ENCODE measurements at places on chromosomes 12 and 14.

DNA sequence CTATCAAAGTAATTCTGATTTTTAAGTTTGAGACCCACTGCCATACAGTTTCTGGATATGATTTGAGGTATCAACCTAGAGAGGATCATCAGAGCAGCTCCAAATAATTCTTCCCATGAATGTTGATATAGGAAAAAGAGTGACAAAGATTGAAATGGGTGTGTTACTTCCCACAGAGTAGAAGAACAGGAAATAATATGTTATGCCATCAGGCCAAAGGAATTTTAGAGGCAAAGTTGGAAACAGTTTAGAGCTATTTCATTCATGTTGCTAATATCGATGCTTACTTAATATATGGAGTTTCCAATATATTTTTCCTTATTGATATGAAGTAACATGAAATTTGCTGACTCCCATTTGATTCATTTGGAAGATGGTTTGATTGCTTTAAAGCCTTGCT, 8.9 kb upstream of the MSRB3 start:
- DNase-seq, result no peak

GRCh38 chr12:11595080-11595479, 54.4 kb upstream of the ETV6 start:
- DNase-seq, result no peak

DNA sequence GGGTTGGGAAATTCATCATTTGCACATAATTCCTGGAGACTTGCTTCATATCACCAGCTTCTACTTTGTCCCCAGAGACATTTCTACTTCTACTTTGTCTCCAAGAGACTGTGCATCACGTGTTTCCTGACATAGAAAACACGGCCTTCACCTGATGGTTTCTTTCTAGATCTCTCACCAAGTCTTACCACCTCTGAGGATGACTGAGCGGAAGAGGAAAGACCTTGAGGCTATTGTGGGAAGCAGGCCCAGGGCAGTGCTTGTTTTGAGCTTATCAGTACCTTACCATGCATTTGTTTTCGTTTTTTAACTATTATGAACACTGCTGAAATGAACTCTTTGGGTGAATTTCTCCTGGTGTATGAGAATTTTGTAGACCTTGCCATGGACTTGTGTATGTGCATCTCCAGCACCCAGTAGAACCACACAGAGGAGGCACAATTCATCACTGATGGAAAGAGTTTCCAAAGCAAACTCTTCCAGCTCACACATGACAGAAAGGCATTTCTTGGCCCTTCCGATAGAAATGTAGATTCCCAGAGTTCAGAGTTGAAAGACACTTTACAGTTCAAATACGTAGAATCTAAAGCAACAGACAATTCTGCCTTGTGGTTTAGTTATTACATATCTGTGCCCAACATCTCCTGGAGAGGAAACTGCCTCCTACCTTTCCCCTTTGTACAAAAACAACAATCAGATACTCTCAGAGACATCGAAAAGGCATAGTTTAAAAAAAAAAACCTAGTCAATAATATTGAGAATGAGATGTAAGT, 434.7 kb downstream of the FUT8 start:
- peak; percentile 30 for DNase-seq

GRCh38 chr14:47332939-47333338, 342.5 kb downstream of the MDGA2 start:
- no peak for DNase-seq

DNA sequence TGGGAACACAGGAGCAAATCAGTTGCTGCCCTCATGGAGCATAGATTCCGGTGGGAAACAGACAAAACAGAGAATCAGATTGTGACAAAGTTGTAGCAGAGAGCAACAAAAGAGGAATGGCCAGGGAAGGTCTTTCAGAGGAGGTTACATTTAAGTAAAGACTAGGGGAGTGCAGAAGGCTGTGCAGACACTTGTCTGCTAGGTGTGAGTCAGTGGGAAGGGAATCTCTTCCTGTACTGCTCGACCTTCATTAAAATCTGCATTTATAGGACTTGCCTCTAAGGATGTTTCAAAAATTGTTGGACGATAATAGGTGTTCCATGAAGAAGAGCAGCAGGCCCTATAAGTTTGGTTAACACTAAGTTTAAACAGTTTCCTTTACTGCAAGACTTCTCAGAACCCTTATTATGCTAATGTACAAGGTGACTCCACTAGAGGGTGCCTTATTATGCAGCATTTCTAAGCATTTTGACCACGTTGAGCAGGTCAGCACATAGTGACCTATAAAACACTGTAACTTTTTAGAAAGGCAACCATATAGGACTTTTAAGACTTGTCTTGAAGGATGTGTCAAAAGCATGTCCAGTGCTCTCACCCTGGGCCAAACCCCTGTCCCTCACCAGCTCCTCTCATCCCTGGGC, 91.8 kb upstream of the RIC8B start:
- DNase-seq, result no peak

DNA sequence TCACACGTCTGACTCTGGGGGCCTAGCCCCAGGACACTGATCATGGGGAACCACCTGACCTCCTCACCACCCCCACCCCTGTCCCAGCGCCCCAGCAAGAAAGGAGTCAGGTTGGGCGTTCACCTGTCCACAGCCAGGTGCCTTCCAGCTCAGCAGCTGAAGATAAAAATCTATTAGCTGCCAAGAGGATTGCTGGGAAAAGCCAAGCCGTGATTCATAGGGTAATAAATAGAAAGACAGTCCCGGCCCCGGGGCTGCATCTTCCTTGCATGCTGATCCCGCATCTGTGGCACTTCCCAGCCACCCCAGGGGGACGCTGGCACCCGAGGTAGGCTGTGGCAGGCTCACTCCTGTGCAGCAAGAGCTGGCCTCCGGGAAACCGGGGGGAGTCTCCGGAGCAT, 70.2 kb upstream of the NCOR2 start:
- DNase-seq, result no peak

DNA sequence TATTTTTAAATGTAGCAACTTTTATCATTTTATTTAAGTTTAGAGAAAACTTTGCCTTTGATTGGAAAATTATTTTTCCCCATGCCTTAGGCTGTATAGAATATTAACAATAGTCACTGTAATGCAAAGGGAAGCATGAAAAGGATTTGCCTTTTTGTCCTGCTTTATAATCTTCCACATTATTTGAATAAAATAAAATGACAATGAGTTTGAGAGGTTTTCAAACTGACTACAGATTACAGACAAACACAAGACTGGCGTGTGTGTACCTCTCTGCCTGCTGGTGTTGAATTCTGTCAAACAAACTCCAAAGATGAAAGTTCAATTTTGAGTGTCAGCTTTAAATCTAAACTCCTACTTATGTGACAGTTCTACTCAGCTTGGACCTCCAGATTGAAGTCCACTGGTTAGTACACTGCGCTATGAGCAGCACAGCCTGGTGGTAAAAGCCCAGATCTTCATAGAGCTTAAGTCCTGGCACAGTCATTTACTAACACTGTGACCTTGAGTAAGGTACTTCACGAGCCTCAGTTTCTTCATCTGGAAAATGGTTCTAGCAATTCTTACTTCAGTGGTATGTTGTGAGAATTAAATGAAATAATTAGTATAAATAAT, 98.3 kb upstream of the CPNE8 start:
- DNase-seq, result no peak

DNA sequence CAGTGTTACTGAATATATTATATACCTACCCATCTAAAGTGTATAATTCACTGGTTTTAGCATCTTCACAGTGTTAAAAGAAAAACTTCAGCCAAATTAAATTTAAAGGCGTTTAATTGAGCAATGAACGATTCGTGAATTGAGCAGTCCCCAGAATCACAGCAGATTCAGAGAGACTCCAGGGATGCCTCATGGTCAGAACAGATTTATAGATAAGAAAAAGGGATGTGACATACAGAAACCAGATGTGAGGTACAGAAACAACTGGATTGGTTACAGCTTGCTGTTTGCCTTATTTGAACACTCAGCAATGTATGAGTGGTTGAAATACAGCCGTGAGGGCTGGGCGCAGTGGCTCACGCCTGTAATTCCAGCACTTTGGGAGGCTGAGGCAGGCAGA, 84.6 kb downstream of the WNK1 start:
- DNase-seq, result no peak

GRCh38 chr14:76077340-76077739, 74.4 kb upstream of the GPATCH2L start:
- DNase-seq, result no peak

DNA sequence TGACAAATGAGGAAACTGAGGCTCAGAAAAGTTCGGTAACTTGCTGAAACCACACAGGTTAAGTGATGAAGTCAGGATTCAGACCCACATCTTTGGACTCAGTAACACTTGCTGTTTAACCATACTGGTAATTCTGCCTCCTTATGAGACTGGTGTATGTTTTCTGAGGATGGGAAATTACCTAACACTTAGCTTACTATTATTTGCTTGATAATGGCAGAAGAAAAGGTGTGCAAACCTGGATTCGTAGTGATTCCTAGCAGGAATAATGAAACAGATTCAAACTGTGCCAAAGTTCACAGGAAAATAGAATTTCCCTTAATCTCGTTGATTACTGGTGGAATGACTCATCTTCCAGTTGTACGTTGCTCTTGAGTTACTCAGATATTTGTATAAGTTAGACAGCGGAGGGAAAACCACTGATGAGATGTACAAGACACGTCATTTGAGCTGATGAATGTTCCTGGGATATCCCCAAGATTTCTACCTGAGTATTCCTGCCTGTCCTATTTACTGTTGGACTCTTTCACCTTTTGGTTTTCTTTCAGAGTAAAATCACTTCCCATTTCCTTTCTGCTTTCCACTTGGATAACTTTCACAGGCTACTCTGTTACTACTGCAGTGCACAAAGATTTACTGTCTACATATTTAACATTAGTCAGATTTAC, 37.5 kb downstream of the PRORP start:
- DNase-seq, result no peak

- no peak for DNase-seq
These were observed 316.8 kb downstream of the SNAPC1 start for GRCh38 chr14:62079038-62079437.

DNA sequence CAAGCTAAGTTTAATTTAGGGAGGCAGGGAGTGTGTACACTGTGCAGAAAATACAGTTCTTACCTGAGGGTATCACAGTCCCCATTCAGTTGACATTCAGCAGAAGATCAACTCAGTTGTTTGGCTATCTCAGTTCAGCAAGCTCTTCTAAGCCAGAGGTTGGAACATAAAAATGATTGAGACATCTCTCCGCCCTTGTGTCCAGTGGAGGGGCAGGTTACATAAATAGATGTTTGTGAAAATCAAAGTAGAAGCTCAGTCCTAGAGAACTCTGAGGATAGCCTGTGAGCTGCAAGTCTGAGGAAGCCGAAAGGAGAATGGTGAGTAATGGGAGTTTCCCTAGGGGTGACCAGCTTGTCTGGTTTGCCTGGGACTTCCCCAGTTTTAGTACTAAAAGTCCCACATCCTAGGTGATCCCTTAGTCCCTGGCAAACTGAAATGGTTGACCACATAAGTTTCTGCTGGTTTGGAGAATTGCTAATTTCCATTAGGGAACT, 251.4 kb upstream of the ATP2B1 start:
- DNase-seq, result no peak

- DNase-seq, result no peak
These were observed 58.8 kb upstream of the ISM2 start for GRCh38 chr14:77557391-77557790.

DNA sequence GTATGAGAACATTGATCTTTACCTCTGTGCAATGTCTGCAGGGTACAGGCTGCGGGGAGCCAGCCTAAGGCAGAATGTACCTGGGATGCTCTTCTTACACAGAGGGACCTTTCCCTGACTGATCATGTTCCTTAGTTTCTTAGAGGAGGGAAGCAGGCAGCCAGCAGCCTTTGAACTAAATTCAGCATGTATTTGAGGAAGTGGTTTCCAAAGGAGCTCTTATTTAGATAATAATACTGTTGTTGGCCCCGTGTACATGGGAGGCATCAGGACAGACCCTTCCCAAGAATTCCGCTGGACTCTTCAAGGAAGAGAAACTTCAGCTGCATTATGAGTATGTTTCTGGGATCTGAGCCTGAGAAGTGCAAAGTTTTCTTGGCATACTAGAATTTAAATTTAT, 98.8 kb downstream of the CCDC92 start:
- no peak for DNase-seq

GRCh38 chr12:77847060-77847541, 16.4 kb downstream of the NAV3 start:
- DNase-seq, result no peak

DNA sequence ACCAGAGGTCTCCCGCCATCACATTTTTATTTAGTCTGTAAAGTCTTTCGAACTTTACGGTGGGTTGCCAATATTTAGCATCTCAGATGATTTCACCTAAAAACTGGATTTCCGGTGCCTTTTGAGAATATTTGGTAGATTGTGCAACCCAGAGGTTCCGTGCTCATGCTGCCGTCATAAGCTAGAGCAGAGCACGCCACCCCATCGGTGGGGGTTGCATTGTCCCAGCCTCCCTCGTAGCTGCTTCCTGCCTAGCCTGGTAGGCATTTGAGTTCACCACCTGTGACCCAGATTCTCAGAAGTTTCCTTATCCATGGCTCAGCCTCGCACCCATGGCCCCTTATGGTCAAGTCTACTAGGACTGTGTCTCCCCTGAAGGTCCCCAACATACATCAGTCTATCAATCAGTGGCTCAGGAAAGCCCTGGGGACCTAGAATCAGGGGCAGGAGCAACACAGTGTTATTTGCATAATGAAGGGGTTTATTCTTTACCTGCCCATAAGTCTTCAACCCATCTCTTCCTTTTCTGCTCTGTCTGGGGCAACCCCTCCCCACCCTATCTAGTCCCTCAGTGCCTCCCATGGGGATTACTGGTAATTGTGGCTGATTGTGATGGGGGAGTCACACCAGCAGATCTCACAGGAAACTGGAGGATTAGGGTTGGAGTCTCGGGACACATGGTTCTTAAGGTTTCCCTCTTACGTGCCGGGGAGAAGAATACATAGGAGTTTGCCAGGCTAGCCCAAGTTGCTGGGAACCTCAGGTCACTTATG, 152.3 kb downstream of the PHETA1 start:
- DNase-seq, result no peak

GRCh38 chr14:97517566-97518234, 720.5 kb downstream of the VRK1 start:
- no peak for DNase-seq

DNA sequence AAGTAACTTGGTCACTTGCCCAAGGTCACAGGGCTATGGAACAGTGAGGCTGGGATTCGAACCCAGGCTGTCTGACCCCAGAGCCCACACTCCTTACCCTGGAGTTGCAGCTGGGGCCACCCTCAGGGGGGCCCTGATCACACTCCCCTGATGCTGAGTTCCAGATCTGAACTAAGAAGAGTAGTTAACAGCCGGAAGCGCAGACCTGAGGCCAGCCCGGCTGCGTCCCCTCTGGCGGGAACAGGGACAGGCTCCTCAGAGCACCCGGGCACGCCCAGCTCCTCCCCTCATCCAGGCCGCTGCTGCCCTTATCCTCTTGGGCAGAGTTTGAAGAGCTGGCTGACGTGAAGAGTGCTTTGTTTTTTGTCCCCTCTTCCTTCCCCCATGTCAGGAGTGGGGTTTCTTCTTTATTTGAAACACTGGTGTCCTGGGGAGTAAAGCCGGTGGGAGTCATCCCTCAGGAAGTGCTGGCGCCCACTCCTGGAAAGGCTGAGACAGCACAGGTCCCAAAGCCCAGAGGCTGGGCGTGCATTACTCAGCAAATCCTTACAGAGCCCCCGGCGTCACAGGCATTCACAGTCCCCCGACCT, 8.7 kb downstream of the PHB2 start:
- DNase-seq, result no peak

GRCh38 chr12:79935624-79936345, 888 bp upstream of the PPP1R12A start:
- DNase-seq, result no peak
